ENCODE measurements at places on chromosomes 7 and 10. TPM values are rescaled to one million over a fixed set of nuclear protein-coding genes. Genes with fewer than 3 reads are reported as not detected.

FAM13C gene
- total RNA-seq: not detected

SPACDR gene
- 4.0 TPM for total RNA-seq

CTTNBP2 gene
- 0.05 TPM for total RNA-seq

MSMB gene
- total RNA-seq: not detected

CNPY1 gene
- total RNA-seq: not detected

Data from naive thymus-derived CD8-positive, alpha-beta T cell (primary cell).